ENCODE measurements at places on chromosomes 13 and 19.
A peak's percentile ranks its signal among the peaks of the same experiment; 100 is the strongest.

- peak; percentile 17 for DNase-seq
These were observed 6.2 kb upstream of the DZIP1 start for GRCh38 chr13:95650696-95651095.

GRCh38 chr13:106049171-106049570 is 486.3 kb downstream of the EFNB2 start:
- DNase-seq: no peak

GRCh38 chr13:97570442-97570841 is 136.5 kb downstream of the RAP2A start:
- DNase-seq: no peak

DNA sequence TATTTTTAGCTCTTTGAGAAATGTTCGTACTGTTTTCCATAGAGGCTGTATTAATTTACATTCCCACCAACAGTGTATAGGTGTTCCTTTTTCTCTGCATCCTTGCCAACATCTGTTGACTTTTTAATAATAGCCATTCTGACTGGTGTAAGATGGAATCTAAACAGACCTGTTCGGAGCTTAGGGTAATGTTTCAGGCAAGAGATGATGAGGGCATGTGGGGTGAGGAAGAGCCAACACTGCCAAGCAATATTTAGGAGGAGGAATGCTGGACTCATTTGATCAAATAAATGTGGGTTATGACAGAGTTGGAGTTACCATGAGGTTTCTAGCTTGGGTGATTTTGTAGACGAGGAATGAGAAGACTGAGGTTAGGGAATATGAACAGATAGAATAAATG is 382.9 kb downstream of the KLF12 start:
- no peak for DNase-seq

DNA sequence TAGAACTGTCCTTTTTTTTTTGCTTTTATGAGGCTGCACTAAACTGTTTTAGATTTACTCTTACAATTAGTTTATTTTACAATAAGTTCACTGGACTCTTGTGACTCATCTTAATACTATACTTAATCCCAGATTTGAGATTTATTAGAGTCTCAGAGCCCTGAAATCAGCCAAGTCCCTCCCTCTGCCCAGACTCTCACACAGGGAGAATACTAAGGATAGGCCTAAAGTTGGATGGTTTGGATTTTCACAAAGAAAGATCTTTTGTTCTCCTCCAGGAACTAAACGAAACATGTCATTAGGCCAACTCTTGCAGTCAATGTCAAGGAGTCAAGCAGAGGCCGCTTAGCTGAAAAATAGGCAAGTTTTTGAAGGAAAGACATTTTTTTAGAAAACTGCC is 42.7 kb upstream of the MIR17HG start:
- no peak for DNase-seq

GRCh38 chr19:29014857-29015436 is 198.0 kb downstream of the UQCRFS1 start:
- peak; percentile 12 for DNase-seq

DNA sequence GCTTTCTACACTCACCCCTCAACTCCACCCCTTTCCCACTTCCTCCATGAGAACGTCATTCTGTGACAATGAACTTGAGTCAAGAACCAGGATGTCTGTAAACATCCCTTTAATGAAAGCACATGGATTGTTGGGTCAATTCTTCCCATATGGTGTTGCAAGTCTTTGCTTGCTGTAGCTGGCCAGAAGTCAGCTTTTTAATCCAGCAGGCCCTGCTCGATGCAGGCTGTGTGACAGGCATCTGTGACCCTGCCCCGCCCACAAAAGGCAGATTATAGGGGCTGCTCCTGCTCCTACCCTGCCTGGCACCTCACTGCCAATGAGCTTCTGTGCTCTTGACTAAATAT is 78.0 kb downstream of the STARD13 start:
- no peak for DNase-seq

- DNase-seq: no peak
These were observed 40.6 kb upstream of the DGKH start for GRCh38 chr13:42007844-42008243.

DNA sequence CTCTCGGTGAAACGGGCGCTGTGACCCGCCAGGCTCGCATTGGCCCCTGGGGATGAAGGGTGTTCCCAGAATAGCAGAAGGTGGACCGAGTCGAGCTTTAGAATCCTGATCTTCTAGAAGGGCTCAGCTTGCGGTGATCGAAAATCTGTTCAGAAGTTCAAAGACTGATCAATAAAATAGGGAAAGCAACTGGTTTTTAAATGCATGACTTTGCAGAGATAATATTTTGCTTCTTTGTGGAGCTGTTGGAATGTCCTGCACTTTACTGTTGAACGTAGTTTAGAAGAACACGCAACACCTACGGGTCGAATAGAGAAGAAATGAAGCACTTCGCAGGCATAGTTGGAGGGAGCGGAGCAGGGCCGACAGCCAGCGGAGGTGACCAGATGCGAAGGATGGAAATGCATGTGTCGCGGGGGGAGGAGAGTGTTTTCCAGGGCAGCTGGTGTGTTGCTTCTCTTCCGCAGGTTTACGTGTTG is 766 bp downstream of the CEBPG start:
- DNase-seq: peak; percentile 35

DNA sequence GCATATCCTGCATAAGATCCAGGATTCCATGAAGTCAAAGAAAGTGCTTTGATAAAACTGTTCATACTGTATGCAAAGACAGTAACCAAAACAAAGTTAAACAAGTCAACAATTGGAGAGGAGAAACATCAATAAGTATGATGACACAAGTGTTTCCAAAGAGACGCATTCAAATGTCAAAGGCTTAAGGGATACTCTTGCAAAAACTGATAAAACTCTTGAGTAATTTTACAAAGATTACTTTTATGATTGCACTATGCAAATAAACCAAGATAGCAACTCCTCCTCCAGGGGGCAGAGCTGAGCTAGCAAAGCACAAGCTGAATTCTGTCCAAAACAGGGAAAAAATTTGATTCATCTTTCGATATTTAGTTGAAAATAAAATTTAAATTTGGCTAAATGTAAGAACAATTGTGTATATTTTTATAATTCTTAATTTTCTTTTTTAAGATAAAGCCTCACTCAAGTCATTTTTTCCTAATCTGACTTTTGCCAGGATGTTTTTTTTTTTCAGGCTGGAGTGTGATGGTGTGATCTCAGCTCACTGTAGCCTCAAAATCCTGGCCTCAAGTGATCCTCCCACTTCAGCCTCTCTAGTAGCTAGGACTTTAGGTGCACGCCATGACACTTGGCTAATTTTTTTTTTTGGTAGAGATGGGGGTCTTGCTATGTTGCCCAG is 84.0 kb downstream of the MZT1 start:
- DNase-seq: peak; percentile 59

- no peak for DNase-seq
These were observed 109.0 kb upstream of the SOX1 start for GRCh38 chr13:111957913-111958450.

DNA sequence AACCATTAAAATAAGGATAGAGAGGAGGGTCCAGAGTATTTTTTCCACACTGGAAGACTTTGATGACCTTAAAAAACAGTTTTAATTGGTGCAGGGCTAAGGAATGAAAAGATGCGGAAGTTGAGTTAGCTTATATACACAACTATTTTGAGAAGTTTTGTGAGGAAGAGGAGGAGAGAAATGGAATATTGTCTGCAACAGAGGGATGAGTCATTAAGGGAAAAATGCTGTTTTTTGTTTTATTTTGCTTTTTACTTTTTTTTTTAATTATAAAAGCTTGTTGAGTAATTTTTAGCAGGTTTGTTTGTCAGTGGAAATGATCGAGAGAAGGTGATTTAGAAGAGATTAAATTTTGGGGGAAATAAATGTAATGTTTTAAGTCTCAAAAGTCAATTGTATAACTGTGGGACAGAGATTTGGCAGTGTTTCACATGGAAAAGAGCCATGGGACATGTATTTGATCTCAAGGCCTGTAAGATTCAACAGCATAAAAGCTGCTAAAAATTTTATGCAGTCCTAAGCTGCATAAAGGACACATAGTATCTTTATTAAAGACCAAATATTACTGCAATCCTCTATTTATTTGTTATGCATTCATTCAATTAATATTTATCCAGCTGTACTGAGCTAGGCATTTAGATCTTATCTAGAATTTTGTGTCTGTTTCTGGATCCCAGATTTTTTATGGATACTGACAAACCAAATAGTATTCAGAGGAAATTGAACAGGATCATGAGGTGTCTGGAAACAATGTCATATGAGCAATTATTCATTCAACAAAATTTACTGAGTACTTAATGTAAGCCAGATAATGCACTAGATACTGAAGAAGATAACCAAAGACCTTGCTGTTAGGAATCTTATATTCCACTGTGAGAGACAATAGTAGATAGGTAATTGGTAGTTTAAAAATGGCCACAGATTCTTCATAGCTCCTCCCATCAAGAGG is 72.7 kb downstream of the DNAJC15 start:
- no peak for DNase-seq

DNA sequence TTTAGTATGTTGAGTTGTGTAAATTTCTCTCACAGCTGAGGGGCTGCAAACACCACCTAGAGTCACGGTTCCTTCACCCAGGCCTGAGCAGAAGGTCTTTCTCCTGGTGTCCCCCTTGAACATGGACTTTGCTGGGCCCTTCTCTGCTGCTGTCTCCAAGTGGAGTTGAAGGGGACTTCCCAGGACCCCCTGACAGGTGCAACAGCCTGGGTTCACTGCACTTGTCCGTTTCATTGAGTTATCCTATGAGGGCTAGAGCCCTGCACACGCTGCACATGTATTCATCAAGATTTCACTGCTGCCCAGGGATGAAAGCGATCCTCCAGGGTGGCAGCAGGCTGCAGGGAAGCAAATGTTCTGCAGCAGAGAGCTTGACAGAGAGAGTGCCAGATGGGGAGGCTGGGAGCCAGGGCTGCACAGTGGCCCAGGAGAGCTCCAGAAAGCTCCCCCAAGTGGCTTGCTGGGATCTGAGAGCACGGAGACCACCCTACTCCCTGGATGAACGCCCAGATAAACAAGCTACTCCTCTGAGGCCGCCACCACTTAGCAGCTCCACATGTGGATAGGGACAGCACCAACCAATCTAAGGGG is 10.3 kb downstream of the TMEM272 start:
- DNase-seq: no peak

- DNase-seq: peak; percentile 86
These were observed 2.7 kb downstream of the TPM4 start for GRCh38 chr19:16078759-16079707.

- no peak for DNase-seq
These were observed 344.1 kb downstream of the UQCRFS1 start for GRCh38 chr19:28868836-28869235.
